ENCODE measurements at places on chromosomes 7 and 10.

DNA sequence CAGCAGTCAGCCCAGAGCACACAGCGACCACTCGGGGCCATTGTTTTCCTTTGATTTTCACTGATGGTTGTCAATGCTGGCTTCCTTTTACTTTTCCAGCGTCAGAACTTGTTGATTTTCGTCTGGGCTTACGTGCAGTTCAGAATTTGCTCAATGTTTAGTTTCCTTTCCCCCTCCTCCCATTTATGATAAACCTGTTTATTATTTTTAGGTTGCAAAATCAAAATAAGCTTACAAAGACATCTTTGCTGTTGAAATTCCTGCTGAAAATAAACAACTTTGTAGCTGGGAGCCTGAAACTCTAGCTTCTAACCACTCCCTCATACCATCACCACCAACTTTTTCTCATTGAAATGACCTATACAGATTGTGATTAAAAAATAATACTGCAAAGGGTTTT, 83.1 kb upstream of the LYZL1 start:
- no peak for DNase-seq

GRCh38 chr7:96949766-96950165, 55.6 kb upstream of the DLX6 start:
- DNase-seq = no peak

- no peak for DNase-seq
These were observed 97.7 kb upstream of the RPA3 start for GRCh38 chr7:7816084-7816483.

- DNase-seq = no peak
These were observed 25.2 kb downstream of the PALD1 start for GRCh38 chr10:70503776-70504175.

- no peak for DNase-seq
These were observed 25.3 kb downstream of the PITRM1 start for GRCh38 chr10:3147117-3147820.

- no peak for DNase-seq
These were observed 302.5 kb upstream of the GALNT17 start for GRCh38 chr7:70829221-70830059.

DNA sequence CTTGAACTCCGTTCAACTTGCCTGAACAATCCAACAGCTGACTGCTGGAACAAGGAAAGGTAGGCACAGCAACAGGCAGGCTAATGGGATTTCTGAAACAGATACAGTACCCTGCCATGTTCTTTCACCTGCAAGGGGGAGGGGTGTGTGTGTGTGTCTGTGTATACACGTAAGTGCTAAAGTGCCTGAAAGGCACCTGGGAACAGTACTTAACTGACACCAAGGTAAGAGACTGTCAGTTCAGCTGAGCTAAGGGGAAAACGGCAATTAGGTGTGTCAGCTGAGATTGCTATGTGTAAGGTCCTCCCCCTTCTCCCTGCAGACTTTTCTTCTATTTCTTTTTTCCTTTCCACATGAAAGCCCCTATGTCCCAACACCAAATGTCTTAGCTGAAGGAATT, 27.0 kb downstream of the NAMPT start:
- no peak for DNase-seq

- no peak for DNase-seq
These were observed 483.6 kb downstream of the NRG3 start for GRCh38 chr10:82358486-82359099.

DNA sequence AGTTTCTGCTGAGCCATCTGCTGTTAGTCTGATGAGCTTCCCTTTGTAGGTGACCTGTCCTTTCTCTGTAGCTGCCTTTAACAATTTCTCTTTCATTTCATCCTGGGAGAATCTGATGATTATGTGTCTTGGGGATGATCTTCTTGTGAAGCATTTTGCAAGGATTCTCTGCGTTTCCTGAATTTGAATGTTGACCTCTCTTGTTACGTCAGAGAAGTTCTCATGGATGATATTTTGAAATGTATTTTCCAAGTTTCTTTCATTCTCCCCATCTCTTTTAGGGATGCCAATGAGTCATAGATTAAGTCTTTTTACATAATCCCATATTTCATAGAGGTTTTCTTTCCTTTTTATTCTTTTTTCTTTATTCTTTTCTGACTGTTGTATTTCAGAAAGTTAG, 184.2 kb upstream of the BET1 start:
- no peak for DNase-seq

GRCh38 chr7:30146127-30146612, 11.4 kb downstream of the MTURN start:
- DNase-seq = no peak

DNA sequence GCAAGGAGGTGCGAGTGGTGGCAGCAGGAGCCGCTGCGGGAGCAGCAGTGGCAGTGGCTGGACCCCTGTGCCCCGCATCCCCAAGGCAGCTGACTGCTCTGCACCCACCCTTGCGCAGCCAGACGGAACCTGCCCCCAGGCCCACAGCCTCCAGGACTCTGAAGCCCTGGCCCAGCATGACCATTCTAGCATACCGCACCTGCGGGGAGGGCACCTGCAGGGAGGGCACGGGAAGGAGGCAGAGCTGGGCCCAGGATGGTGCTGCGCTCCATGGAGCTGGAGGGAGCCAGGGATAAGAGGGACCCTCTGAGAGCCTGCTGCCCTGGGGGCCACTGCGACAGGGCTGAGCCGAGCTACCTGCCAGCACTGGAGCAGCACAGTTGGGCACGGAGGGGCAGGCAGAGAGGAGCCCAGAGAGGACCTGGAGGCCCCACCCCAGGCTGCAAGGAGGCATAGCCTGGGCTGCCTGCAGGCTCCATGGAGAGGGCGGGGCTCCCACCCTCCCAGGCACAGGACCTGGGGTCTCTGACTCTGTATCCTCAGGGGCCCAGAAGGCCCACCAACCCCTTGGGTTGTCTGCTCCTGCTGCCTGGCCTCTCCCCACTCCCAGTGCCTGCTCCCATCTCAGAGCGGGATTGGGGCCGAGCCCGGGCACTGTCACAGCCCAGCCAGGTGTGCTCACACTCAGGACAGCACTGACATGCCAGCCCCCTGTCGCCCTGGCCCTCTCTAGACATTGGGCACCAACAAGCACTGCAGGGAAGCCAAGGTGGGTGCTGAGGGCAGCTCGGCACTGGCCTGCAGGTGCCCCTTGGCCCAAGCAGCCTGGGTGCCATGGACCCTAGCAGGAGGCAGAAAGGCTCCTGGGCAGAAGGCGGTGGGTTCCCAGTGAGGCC, 87.6 kb downstream of the HTR7 start:
- DNase-seq = no peak

DNA sequence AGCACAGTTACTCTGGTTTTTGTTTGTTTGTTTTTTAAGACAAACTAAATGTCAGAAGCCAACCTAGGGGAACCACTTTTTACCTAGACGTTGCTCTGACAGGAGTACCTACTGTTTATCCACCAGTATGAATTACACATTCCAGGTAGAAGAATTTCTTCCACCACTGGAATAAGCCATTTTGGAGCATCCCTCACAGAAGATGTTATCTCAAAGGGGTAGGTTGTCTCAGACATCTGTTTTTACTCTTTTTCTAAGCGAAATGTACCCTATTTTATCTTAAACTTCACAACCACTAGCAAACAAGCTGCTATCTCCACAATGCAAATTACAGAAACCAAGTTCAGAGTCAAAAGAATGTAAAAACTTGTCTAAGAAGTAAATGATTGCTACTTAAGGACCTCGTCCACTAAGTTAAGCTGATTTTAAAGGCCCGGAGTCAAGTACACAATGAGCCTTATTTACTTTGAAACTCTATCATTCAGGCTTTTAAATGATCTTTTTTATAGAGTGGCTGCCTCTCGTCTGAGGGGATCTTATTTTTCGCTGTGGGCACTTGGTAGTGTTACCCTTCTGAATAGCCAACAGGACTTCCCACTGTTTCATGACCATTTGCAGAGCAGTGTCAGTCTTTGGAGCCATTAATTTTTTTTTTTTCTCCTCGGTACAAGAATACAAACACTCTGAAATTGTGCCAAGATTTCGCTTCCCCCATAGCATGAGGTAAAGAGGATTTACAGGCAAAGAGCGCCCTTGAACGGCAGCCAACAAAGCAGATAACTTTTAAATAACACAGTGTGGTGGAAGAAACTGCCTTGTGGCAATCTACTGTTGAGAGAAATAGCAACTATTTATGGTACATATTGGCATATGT, 15.7 kb upstream of the ARMC3 start:
- DNase-seq = no peak

DNA sequence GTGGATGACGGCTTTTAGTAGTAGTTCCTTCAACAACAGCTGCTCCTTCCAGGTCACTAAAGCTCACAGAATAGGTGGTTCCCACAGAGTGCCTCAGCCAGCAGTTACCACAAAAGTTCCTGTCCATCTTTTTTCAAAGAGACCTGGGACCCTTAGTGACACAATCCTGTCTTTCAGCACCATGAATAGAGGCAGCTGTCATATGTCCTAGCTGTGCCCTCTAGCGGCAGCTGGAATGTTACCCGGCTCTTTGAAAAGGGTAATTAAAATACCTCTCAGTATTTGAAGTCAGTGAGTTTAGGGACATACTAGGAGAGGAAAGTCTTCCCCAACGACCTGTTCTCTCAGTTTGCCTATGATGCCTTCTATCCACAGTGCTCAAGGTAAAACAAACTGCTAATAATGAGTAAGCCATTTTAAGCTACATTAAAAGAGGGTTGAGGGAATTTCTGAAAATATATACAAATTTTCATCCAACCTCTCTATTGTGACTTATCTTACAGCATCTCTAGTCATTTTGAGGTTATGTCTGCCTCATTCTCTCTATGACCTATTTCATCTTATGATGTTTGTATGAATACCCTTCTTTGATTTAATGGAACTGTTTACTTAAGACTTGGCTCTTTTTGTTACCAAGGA, 290.8 kb downstream of the NXPH1 start:
- DNase-seq = no peak
